ENCODE measurements at places on chromosomes 3 and 15. TPM values are rescaled to one million over a fixed set of nuclear protein-coding genes. Genes with fewer than 3 reads are reported as not detected.

GRCh38 chr3:187747506-187747905, 2.2 kb upstream of the BCL6 start:
- DNase-seq, result no peak

GRCh38 chr3:169748670-169749069, 16.2 kb downstream of the TERC start:
- DNase-seq, result no peak

STOML1 gene
- 9.4 TPM for total RNA-seq

ZBBX gene
- 0.46 TPM for total RNA-seq

HHLA2 gene
- total RNA-seq, result 0.26 TPM

DNA sequence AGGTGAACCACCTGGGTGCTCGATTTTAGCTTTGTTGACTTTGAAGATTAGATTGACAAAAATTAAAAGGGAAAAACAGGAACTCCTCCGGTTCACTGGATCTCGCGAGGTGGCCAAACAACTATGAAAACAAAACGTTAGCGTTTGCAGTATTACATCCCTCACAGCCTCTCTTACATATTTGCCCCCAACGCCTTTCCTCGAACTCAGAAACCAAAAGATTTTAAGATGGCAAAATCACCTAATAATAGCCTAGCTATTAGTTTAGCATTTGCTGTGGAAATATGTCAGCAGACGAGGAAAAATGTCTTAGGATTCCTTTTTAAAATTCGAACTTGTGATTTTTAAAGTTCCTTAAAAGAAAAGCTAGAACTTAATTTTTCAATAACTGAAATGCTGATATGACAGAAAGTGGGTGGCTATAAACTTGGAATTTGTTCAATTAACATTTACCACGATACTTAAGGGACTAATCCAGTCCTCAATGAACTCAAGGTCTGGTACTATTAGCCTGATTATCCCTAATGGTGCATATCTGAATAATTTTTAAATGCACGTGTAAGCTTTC, 491 bp upstream of the SENP7 start:
- no peak for DNase-seq

DNA sequence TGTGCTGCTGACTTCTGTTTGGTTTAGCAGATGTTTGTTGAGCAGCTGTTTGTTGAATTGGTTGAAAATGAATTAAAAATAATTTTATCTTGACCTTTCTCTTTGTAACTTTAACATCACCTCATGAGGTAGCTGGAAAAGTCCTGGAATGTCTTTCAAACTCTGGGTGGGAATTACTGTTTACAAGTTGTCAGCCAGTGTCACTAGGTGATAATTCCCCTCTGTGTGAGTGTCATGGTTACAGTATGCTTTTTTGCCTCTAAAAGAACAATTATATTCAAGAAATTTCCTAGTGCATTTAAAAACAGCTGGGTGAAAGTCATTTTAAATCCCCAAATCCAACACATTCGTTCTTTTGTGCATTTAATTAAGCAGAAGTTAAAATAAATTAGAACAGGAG, 113.2 kb downstream of the PTPRG start:
- no peak for DNase-seq

All from spleen (tissue), 13 donors.